Activated B cell treated with CpG ODN at 0.5 μM for 24 hours (primary cell): ENCODE measurements at places on chromosomes 16 and 17. TPM values are rescaled to one million over a fixed set of nuclear protein-coding genes. Genes with fewer than 3 reads are reported as not detected.

DNA sequence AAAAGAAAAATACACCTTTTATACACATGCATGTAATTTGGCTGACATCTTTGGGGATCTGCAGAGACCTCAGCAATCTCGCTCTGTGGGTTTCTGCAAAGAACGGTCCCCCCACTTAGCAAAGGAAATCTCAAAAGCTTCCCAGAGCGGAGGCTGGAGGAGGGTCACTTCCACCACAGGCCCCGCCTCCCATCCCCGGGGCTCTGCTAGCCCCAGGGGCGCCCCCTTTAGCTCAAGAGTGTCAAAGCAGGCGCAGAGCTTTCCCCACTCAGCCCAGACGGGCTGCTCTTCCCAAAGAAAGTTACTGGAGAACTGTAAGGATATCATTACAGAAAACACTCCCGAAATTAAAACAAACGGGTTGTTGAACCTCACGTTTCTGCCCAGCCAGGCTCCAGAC lies 11.4 kb downstream of the SLC13A5 start:
- no peaks in the 10 kb centered on the region for H3K36me3 ChIP-seq
- peaks cover 3% of the 10 kb centered on the region for H3K4me1 ChIP-seq
- peaks cover 19% of the 10 kb centered on the region for H3K27me3 ChIP-seq
- H3K4me3 ChIP-seq, result no peak overlapping the region
- peak; percentile 22 for DNase-seq

DNA sequence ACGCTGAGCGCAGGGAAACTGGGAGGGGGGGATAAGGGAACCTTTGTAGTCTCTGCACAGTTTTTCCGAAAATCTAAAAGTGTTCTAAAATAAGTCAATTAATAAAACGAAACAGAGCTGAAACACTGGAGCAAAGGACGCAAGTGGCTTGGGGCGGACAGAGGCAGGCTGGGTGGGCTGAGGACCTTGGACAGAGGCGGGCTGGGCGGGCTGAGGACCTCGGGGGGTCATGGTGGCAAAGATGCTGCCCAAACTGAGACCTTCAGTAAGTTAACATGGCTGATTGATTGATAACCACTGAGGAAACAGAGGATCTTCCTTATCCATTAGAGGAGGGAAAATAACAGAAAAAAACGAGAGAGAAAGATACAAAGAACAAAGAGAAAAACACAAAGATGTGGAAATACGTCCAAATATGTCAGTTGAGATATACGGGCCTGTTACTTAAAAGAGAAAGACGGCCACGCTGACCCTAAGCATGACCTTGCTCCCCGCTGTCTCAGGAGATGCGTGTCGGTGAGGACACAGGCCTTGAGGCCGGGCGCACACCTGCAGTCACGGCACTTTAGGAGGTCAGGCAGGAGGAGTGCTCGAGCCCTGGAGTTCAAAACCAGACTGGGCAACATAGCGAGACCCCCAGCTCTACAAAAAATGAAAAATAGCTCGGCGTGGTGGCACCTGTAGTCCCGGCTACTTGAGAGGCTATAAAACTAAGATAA lies 76.1 kb upstream of the GNG13 start:
- DNase-seq, result no peak
- peak overlapping the region; percentile 79 for H3K27ac ChIP-seq
- H3K27me3 ChIP-seq, result no peaks in the 10 kb centered on the region
- no peak overlapping the region for H3K4me3 ChIP-seq

CCDC200 gene
- total RNA-seq, result 0.73 TPM in 1 of 2 replicates, not detected in the other

MEIOB gene
- not detected in 2 replicates for total RNA-seq

GRCh38 chr17:77516902-77517301 lies 376.1 kb downstream of the SEC14L1 start:
- DNase-seq, result no peak
- H3K4me3 ChIP-seq, result no peak overlapping the region
- no peak overlapping the region for H3K27ac ChIP-seq
- no peaks in the 10 kb centered on the region for H3K4me1 ChIP-seq

C16orf92 gene
- not detected in 2 replicates for total RNA-seq

- H3K27ac ChIP-seq, result peak overlapping the region; percentile 84
- H3K4me1 ChIP-seq, result peaks cover 39% of the 10 kb centered on the region
- peak overlapping the region; percentile 57 for H3K4me3 ChIP-seq
- peak; percentile 60 for DNase-seq
- no peaks in the 10 kb centered on the region for H3K27me3 ChIP-seq
These were observed 3.9 kb upstream of the CCDC57 start for GRCh38 chr17:82216301-82217119.

GRCh38 chr17:48198950-48199541 lies 91.5 kb downstream of the SNX11 start:
- H3K36me3 ChIP-seq, result peaks cover 12% of the 10 kb centered on the region
- H3K27me3 ChIP-seq, result no peaks in the 10 kb centered on the region
- H3K4me3 ChIP-seq, result no peak overlapping the region
- no peak for DNase-seq
- peaks cover 8% of the 10 kb centered on the region for H3K4me1 ChIP-seq

C17orf78 gene
- total RNA-seq, result not detected in 2 replicates

GRCh38 chr16:29007730-29008593 lies 23.1 kb downstream of the LAT start:
- H3K27ac ChIP-seq, result no peak overlapping the region
- H3K36me3 ChIP-seq, result no peaks in the 10 kb centered on the region
- H3K27me3 ChIP-seq, result peaks cover 12% of the 10 kb centered on the region
- no peak overlapping the region for H3K4me3 ChIP-seq

C16orf46 gene
- 0.61 and 0.75 TPM in 2 replicates for total RNA-seq

- H3K36me3 ChIP-seq, result no peaks in the 10 kb centered on the region
- no peak overlapping the region for H3K27ac ChIP-seq
- no peaks in the 10 kb centered on the region for H3K4me1 ChIP-seq
- peaks cover 13% of the 10 kb centered on the region for H3K27me3 ChIP-seq
These were observed 28.0 kb downstream of the MRM1 start for GRCh38 chr17:36629252-36629847.

- H3K4me3 ChIP-seq, result no peak overlapping the region
- no peak overlapping the region for H3K27ac ChIP-seq
- peaks cover 4% of the 10 kb centered on the region for H3K4me1 ChIP-seq
- no peaks in the 10 kb centered on the region for H3K27me3 ChIP-seq
These were observed 181.6 kb upstream of the C17orf78 start for GRCh38 chr17:37194208-37194607.

AOC3 gene
- total RNA-seq, result 0.64 and 1.4 TPM in 2 replicates

- H3K36me3 ChIP-seq, result no peaks in the 10 kb centered on the region
- DNase-seq, result no peak
- H3K4me3 ChIP-seq, result no peak overlapping the region
- H3K27me3 ChIP-seq, result peaks cover 4% of the 10 kb centered on the region
- H3K27ac ChIP-seq, result no peak overlapping the region
- no peaks in the 10 kb centered on the region for H3K4me1 ChIP-seq
These were observed 33.4 kb downstream of the CDH13 start for GRCh38 chr16:82660075-82660645.

DNA sequence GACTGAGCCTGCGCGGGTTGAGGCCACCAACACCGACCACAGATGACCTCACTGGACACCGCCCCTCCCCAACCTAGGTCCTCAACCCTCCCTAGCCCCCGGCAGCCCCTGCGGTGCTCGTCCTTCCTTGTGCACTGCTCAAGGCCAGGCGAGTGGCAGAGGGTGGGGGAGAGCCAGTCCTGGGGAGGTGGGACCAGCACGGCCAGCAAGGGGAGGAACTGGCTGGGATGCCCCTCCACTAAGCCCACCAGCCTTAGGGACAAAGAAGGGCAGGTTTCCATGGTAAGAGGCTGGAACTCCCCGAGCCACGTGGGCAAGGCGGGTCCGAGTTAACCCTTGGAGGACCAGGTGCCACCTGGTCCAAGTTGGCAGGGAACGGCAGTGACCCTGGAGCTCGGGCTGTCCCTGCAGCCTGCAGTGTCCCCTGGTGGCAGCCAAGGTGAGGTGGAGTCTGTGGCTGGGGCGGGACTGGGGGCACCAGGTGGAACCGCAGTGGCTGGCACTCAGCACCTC lies 9.2 kb downstream of the FSCN2 start:
- peaks cover 26% of the 10 kb centered on the region for H3K36me3 ChIP-seq
- H3K4me1 ChIP-seq, result peaks cover 23% of the 10 kb centered on the region
- peak; percentile 45 for DNase-seq

SGCA gene
- 1.7 and 2.2 TPM in 2 replicates for total RNA-seq

SMIM36 gene
- total RNA-seq, result not detected in 2 replicates

GRCh38 chr16:28186752-28187151 lies 25.0 kb downstream of the XPO6 start:
- H3K27ac ChIP-seq, result peak overlapping the region; percentile 91
- peaks cover 34% of the 10 kb centered on the region for H3K36me3 ChIP-seq
- peaks cover 95% of the 10 kb centered on the region for H3K4me1 ChIP-seq
- DNase-seq, result no peak
- peak overlapping the region; percentile 67 for H3K4me3 ChIP-seq

DNA sequence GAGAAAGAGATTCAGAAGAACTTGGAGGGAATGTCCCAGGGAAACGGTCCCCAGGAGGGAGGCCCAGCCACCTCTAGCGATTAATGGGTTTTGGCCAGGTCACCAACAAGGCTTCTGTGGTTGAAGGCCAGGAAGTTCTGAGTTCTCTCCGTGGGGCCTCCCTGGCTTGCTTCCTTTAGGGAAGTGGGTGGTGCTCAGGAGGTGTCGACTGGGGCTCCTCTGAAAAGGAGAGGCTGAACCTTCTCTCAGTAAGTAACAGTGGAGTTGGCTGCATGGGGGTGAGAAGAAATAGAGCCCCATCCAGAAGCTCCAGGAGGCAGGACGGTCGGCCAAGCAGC lies 77.1 kb upstream of the GSE1 start:
- no peak for DNase-seq
- H3K27me3 ChIP-seq, result no peaks in the 10 kb centered on the region
- H3K4me3 ChIP-seq, result no peak overlapping the region
- peaks cover 2% of the 10 kb centered on the region for H3K36me3 ChIP-seq
- peaks cover 2% of the 10 kb centered on the region for H3K4me1 ChIP-seq
- no peak overlapping the region for H3K27ac ChIP-seq

TBC1D3D gene
- total RNA-seq, result 0.39 TPM in 1 of 2 replicates, not detected in the other

DNA sequence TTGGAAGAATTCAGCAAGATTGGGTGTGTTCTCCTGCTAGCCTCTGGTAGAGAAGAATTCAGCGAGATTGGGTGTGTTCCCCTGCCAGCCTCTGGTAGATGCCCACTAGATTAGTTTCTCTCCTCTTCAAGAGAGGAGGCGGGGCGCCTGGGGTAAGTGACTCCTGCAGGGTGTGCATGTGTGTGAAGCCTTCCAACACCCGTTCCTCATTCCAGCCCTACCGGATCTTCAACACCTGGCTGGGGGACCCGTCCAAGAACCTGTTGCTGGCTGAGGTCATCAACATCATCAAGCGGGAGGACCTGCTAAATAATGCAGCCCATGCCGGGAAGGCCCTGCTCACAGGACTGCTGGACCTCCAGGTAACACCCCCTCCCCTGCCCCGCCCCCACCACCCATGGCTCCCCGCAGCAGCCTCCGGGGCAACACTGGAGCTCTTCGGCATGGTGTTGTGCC lies 21.3 kb downstream of the TMEM186 start:
- no peak overlapping the region for H3K27ac ChIP-seq
- H3K4me3 ChIP-seq, result no peak overlapping the region
- H3K36me3 ChIP-seq, result peaks cover 69% of the 10 kb centered on the region
- H3K4me1 ChIP-seq, result no peaks in the 10 kb centered on the region

GEMIN4 gene
- 30.5 and 33.3 TPM in 2 replicates for total RNA-seq

NACA2 gene
- not detected in 2 replicates for total RNA-seq

GRCh38 chr17:511833-512251 lies 159.2 kb upstream of the RPH3AL start:
- H3K27ac ChIP-seq, result no peak overlapping the region
- H3K27me3 ChIP-seq, result peaks cover 6% of the 10 kb centered on the region
- no peak overlapping the region for H3K4me3 ChIP-seq

KRT12 gene
- not detected in 2 replicates for total RNA-seq

DNA sequence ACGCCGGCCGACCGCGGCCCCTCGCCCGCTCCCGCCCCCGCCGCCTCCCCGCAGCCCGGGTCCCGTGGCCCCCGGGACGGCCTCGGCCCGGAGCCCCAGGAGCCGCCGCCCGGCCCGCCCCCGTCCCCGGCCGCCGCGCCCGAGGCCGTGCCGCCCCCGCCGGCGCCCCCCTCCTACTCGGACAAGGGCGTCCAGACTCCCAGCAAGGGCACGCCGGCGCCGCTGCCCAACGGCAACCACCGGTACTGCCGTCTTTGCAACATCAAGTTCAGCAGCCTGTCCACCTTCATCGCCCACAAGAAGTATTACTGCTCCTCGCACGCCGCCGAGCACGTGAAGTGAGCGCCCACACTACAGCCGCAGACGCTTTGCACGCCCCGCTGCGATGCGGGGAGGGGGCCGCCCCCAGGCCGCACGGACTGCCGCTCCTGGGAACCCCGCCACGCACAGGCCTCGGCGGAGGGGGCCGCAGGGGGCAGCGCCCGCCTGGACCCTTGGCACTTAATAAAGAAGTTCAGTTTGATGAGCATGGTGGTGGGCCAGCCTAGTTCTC lies 35.5 kb upstream of the ZC3H18 start:
- H3K27ac ChIP-seq, result no peak overlapping the region
- peaks cover 12% of the 10 kb centered on the region for H3K4me1 ChIP-seq
- peaks cover under 1% of the 10 kb centered on the region for H3K27me3 ChIP-seq
- peak; percentile 43 for DNase-seq
- H3K4me3 ChIP-seq, result peak overlapping the region; percentile 76

GRCh38 chr16:69544088-69544487 lies 21.7 kb upstream of the NFAT5 start:
- no peaks in the 10 kb centered on the region for H3K36me3 ChIP-seq
- no peak for DNase-seq
- H3K27me3 ChIP-seq, result no peaks in the 10 kb centered on the region
- peaks cover 28% of the 10 kb centered on the region for H3K4me1 ChIP-seq
- H3K4me3 ChIP-seq, result no peak overlapping the region
- no peak overlapping the region for H3K27ac ChIP-seq

DNA sequence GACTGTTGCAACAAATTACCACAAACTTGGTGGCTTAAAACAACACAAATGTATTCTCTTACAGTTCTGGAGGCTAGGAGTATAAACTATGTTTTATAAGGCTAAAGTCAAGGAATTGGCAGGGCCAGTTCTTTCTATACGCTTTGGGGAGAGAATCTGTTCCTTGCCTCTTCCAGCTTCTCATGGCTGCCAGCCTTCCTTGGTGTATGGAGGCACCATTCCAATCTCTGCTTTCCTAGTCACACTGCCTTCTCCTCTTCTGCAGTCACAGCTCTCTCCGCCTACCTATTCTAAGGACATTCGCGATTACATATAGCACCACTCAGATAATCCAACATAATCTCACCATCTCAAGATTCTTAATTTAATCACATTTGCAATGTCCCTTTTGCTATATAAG lies 140.4 kb upstream of the GNAO1 start:
- H3K4me1 ChIP-seq, result peaks cover 19% of the 10 kb centered on the region
- peaks cover 4% of the 10 kb centered on the region for H3K27me3 ChIP-seq
- no peaks in the 10 kb centered on the region for H3K36me3 ChIP-seq
- DNase-seq, result no peak
- H3K27ac ChIP-seq, result no peak overlapping the region

- H3K4me3 ChIP-seq, result no peak overlapping the region
- H3K27ac ChIP-seq, result no peak overlapping the region
- H3K27me3 ChIP-seq, result peaks cover 2% of the 10 kb centered on the region
- no peaks in the 10 kb centered on the region for H3K36me3 ChIP-seq
These were observed 4.2 kb downstream of the ADCY9 start for GRCh38 chr16:4111748-4112696.

GRCh38 chr17:20966870-20967269 lies 75.9 kb downstream of the USP22 start:
- peaks cover 5% of the 10 kb centered on the region for H3K27me3 ChIP-seq
- H3K27ac ChIP-seq, result peak overlapping the region; percentile 19
- H3K4me1 ChIP-seq, result peaks cover 58% of the 10 kb centered on the region
- DNase-seq, result no peak
